ENCODE measurements at places on chromosomes 11 and 22.

- DNase-seq = no peak
Observed at GRCh38 chr11:96204366-96204659, 138.7 kb downstream of the MAML2 start.

DNA sequence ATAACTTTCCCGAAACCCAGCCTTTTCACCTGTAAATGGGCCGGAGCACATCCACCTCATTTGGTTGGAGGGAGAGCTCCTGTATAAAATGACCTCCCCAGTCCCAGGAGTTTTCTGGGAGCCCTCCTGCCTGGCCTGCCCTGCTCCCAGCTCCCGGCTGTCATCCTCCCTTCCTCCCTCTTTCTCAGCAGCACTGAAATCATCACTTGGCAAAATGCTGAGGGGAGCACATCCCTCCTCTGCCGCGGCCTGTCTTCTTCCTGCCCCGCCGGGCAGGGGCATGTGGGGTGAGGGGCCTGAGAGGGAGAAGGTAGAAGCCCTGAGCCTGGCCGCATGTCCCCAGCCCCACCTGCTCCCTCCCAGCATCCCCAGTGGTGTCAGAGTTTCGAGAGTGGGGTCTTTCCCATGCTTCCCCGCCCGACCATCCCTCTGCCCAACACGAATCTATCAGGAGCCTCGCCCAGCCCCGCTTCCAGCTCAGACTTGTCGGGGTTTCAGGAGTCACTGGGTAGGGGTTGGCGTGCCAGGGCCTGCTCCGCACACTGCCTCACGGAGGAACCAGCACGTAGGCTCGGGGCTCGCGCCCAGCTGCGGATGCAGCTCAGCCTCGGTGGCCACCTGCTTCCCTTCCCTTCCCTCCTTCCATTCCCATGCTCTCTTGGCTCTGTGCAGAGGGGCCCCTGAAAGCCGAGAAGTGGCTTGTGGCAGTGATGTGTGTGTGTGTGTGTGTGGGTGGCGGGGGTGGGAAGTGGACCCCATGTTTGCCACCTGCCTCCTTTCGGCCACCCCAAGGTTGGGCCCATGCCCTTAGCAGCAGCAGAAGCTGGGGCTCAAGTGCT is 37.1 kb downstream of the NECTIN1 start:
- no peak for DNase-seq

GRCh38 chr11:2990617-2991451 is 1.3 kb downstream of the NAP1L4 start:
- DNase-seq = peak; percentile 39

DNA sequence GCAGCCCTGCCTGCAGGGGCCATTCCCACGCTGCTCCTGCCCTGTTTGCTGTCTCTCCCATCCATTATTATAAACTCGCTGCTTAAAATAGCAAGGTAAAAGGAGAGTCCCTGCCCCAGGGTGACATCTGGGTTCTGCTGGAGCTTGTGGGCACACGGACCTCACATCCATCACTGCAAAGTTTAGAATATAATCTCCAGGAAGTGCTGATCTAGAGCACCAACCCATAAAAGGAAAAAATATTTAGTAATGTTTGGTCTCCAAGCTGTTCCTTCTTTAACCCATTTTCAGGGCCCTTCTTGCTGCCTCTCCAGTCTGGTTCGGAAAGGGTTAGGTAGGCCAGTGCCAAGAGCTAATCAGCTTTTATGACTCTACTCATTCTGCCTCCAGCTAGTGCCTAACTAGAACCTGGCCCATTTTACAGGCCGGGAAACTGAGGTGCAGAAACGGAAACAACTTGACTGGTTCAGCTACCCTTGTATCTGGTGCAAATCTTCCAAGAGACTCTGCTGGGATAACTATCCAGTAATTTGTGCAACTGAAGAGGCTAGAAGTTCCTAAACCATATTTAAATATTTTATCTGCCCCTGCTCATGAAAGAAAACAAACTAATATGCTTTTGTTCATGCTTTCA is 37.5 kb downstream of the IRAG1 start:
- no peak for DNase-seq

DNA sequence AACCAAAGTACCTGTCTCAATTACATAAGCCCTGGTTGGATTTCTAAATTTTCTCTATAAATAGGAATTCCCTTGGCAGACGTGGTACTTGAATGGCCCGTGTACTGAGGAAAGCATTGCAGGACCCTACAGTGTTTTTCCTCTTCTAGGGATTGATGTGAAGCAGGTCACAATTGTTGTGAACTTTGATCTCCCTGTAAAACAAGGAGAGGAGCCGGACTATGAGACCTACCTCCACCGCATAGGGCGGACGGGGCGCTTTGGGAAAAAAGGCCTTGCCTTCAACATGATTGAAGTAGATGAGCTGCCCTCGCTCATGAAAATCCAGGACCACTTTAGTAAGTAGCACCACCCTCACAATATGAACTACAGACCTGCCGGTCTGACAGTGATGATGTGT is 16.7 kb downstream of the DDX25 start:
- no peak for DNase-seq

DNA sequence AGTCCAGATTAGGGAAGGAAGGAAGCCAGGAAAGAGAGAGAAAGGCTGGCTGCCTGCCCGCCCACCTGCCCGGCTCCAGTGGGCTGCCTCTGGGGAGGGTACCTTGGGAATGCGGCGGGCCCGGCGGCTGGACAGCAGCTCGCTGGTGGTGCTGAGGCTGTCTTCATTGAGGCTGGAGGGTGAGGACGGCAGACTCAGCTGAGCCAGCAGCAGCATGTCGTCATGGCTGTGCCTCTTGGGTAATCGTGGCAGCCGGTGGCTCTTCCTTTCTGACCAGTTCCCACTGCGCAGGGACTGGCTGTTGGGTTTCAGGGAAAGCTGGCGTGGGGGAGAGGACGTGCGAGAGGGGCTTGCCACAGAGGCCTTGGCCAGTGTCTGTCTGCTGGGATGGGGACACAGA is 32.9 kb downstream of the RPL27A start:
- DNase-seq = no peak

- no peak for DNase-seq
Observed at GRCh38 chr11:68345776-68346461, 33.5 kb downstream of the LRP5 start.

GRCh38 chr11:75292943-75293342 is 52.4 kb downstream of the TPBGL start:
- no peak for DNase-seq

- DNase-seq = no peak
Observed at GRCh38 chr11:25958045-25958444, 373.9 kb upstream of the ANO3 start.

GRCh38 chr11:95442531-95443050 is 211.6 kb upstream of the SESN3 start:
- DNase-seq = no peak

DNA sequence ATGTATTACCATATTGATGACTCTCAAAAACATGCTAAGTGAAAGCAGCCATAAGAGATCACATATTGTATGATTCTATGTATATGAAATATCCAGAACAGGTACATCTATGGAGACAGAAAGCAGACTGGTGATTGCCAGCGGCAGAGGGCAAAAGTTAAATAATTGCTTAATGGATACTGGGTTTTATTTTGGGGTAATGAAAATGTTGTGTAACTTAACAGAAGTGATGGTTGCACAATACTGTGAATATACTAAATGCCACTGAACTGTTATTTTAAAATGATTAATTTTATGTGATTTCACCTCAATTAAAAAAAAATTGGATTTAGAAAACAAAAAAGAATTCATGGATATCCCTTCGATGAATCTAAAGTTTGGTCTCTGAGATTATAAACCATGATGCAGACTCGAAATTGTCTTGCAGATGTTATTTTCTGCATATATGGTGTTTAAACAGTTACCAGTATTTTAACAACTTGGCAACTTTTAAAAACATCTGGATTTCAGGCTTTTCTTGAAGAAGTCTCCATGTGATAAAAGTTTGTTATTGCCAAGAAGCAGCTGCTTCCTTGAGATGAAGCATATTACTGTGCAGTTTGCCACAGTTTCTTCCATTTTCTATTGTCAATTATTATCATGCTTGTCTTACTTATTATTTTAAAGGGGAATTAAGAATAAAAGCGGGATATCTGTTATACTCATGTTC is 38.1 kb downstream of the LARGE2 start:
- DNase-seq = no peak

DNA sequence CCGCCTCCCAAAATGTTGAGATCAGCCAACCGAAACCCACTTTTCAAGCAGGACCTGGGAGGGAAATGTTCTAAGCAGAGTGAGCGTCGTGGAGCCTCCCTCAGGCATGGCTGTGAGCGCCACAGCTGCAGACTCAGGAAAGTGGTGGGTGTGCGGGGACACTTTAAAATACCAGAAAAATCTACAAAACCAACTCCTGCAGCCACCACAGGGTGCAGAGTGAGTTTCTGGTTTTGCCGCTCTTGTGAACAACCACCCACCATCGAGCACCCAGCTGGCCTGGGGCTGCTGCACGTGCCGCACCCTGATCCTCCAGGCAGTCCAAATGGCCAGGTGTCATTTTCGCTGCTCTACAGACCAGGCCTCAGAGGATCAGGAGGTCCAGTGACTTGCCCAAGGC is 46.9 kb downstream of the CELSR1 start:
- no peak for DNase-seq

DNA sequence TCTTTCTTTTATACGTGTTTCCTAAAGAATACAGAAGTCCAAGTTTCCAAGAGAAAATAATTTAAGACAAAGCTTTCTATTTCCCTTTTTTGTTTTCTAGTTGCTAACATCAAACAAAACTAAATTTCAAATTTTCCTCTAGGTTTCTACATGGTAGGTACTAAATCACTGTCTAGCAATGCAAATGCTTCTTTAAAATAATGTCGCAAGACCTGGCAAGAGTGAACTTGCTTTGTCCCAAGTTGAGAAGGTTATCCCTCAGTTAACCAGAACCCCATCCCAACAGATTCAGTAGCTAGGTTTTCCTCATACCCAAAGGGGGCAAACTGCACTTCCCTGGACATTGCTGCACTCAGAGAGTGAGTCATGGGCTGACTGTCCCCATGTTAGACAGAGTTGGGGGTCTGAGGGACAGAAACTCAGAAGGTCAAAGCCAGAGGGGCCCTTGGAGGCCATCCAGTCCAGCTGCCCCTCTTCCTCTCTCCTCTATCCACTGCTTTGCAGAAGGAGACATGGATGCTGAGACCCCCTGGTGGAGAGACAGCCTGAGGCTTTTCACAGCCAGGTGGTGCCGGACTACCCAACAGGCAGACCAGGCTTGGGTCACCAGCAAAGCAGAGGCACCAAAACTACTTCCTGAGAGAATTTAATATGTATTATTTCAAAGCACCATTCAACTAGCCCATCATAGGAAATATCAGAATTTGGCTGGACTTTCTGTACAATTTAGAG is 23.1 kb downstream of the OR2AT4 start:
- DNase-seq = no peak

- DNase-seq = no peak
Observed at GRCh38 chr11:73521621-73522020, 76.3 kb downstream of the FAM168A start.

GRCh38 chr22:17423616-17424015 is 54.4 kb downstream of the CECR2 start:
- no peak for DNase-seq

GRCh38 chr11:75069473-75069872 is 27.2 kb downstream of the OR2AT4 start:
- no peak for DNase-seq

GRCh38 chr11:126636911-126637794 is 281.7 kb downstream of the ST3GAL4 start:
- DNase-seq = no peak

DNA sequence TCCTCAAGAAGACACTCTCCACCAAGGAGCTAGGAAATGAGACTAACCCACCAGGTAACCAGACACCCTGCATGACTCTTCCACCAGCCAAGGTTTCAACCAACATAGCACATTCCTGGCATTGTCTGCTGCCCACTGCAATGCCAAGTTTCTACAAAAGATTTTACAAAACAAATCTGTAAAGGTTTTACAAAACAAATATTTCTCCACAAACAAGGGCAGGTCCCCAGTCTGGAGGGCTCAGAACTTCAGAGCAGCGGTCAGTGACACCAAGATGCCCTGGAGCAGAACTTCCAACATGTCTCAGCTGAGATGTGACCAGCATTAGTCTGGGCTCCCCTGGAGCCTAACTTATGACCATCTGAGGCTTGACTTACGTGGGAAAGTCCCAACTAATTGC is 14.0 kb downstream of the GALNT18 start:
- DNase-seq = no peak
